ENCODE measurements at places on chromosomes 2 and 18.

DNA sequence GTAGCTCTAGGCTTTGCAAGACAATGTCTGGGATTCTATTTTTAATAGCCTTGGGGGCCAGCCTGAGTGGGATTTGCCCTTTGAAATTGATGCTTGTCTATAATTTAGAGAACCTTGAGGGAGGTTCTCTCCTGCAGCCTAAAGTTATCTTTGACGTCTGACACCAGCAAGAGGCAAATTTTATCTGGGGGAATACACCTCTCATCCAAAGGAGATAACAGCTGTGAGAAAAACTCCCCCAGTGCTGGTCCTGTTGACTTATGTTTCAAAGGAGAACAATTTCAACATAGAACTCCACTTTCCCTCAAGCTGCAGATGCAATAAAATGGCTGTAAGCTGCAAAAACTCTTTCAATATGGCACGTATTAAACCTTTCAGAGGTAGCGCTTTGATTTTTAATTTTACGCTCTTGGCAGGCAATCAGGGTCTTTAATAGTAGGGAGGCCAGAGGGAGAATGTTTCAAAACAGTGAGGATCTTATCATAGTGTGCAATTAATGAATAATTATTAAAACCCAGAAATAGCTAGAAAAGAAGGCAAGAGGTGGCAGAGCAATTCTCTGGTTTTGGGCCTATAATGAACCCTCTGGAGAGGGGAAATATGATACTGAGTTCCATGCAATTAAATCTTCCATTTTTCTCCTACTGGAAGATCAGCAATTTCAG is 62.4 kb downstream of the LYPD1 start:
- no peak for DNase-seq

GRCh38 chr18:13566941-13567746 is 159.2 kb downstream of the FAM210A start:
- DNase-seq: no peak

GRCh38 chr2:12180031-12180430 is 433.6 kb downstream of the LPIN1 start:
- DNase-seq: no peak

GRCh38 chr2:216553093-216553478 is 54.4 kb downstream of the RPL37A start:
- DNase-seq: no peak

DNA sequence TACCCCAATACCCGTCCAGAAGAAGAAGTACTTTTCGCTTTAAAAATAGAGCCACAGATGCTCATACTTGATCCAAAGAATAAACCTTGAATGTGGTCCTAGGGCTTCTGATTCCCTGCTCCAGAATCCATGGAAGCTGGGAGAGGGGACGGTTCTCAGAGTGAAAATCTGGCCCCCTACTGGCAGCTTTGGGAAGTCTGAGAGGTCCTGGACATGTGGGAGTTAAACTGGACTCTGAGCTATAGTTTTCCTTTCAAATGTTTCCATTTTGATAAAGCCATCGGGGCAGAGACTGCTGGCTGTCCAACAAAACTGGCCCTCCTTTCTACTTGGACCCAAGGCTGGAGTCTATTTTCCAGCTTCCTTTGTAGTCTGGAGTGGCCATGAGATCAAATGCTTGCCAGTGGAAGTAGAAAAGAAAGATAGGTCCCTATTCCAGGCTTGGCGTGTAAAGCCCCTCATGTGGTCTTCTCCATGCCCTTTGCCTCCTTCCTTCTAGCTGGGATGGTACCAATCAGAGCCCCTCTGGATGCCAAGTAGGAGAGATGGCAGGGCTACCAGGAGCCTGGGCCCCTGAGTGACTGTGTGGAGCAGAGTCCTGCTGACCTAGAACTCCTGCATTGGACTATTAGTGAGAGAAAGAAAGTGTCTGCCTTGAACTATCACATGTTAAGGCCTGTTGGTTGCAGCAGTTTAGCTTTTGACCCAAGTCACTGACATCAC is 37.7 kb upstream of the TBC1D8 start:
- no peak for DNase-seq

DNA sequence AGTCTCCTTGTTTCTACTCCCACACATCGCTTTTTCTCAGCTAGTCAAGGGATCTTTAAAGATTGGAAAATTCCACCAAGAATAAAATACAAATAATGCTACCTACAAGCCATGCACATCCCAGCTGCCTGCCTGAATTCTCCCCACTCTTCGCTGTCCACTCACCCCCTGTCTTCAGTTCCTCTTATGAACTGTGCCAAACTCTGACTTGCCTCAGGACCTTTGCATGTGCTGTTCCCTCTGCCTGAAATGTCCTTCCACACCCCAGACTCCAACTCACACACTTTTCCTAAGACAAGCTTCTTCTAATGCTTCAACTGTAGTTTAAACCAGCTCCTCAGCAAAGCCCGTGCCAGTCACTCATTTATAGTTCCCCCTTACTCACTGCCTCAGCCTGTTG is 260.0 kb downstream of the NAPG start:
- DNase-seq: no peak

- no peak for DNase-seq
Measured at GRCh38 chr2:166768393-166769123, 119.7 kb upstream of the XIRP2 start.

GRCh38 chr2:26176279-26176615 is 3.4 kb downstream of the GAREM2 start:
- DNase-seq: no peak

DNA sequence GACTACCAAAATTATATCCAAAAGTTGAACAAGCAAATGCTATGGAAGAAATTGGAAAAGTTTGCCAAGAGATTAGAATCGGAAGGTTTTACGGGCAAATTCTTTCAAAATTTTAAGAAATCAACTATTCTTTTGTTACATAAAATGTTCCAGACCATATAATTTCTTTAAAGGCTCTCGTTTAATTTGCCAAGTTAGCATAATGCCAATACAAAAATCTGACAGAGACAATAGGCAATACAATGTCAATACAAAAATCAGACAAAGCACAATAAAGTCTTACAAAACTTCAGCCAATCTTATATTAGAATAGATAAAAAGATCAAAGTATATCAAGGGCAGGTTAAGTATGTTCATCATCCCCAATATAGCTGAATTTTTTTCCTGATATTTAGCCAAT is 224.2 kb downstream of the BCL11A start:
- no peak for DNase-seq

- DNase-seq: no peak
Measured at GRCh38 chr2:16911746-16912145, 246.1 kb upstream of the CYRIA start.

- DNase-seq: peak; percentile 99
Measured at GRCh38 chr2:64750817-64751285, 97.1 kb upstream of the SERTAD2 start.

GRCh38 chr2:235493402-235493774 is 455 bp upstream of the AGAP1 start:
- no peak for DNase-seq

DNA sequence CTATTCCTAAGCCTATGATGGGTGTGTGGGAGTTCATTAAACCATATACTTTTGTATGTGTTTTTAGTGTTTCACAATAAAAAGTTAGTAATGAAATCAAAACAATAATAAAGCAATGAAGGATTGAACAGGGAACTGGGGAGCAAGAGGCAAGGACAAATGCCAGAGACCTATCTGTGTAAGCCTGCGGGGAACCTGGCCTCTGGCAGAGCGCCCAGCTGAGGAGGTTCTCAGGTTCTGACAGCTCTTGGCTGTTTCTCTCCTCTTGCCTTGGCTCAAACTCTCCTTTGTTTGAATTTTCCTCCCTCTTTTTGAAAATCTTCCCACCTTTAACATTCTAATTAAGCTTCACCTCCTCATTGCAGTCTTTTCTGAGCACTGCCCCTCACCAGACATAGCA is 200.0 kb upstream of the NCKAP5 start:
- no peak for DNase-seq

DNA sequence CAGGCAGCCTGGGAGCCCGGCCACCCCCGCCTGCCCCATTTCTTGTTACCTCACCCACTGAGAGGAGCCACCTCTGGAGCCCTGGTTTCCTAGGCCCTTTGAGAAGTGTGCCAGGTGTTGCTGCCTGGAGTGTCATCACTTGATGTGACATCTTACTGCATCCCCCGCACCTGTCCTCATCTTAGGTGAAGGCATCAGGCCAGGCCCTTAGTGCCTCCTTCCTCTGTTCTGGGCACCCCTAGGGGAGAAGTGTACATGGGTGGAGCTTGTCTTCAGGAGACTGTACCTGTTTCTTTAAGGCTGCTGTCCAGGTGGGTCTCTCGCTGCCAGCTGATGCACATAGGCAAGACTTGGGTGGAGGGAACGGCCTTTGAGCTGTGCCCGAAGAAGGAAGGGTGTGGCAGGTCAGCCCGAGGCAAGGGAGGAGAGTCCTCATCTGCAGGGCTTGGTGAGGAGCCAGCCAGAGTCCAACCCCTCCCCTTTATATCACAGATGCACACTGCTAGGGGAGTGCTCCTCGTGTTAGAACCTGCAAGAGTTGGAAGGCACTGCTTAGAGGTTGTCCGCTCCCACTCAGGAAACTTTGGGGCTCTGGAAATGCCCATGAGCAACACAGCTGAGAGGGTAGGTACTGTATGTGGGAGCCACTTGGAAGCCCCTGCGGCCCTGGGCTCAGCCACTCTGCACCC is 45.9 kb downstream of the NCK2 start:
- DNase-seq: no peak

GRCh38 chr2:191499874-191500565 is 177.9 kb upstream of the NABP1 start:
- no peak for DNase-seq
